ENCODE measurements at places on chromosomes 2 and 18.
A peak's percentile ranks its signal among the peaks of the same experiment; 100 is the strongest.

DNA sequence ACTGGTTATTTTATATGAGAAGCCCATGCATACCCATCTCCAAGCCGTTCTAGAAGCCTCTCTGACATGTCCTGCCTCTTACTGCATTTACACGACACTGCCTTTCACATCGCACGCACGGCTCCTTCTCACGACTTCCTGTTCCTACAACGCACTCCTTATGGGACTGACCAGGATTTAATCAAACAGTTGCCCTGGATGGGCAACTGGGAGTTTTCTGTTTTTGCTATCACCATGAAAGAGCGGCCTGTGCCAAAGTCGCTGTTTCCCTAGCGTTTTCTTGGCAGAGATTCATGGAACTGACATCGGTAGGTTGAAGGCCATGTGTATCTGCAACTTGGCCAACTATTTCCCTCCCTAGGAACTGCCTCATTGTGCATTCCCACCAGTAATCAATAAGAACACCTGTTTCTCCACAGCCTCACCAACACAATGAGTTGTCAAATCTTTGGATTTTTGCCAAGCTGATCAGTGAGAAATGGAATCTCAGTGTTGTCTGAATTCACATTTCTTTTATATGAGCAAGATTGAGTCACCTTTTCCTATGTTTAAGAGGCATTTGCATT, 97.2 kb upstream of the OTOS start:
- DNase-seq = peak; percentile 2

GRCh38 chr2:61416871-61417645, 53.8 kb downstream of the USP34 start:
- DNase-seq = no peak

- no peak for DNase-seq
Measured at GRCh38 chr2:102770506-102770905, 8.7 kb downstream of the TMEM182 start.

- DNase-seq = no peak
Measured at GRCh38 chr18:68954738-68955137, 156.9 kb downstream of the CCDC102B start.

GRCh38 chr2:55038428-55038827, 11.8 kb downstream of the RTN4 start:
- DNase-seq = no peak

- DNase-seq = no peak
Measured at GRCh38 chr2:208297961-208298360, 31.9 kb downstream of the PIKFYVE start.

GRCh38 chr2:130920415-130921163, 83.9 kb downstream of the ARHGEF4 start:
- DNase-seq = peak; percentile 70

DNA sequence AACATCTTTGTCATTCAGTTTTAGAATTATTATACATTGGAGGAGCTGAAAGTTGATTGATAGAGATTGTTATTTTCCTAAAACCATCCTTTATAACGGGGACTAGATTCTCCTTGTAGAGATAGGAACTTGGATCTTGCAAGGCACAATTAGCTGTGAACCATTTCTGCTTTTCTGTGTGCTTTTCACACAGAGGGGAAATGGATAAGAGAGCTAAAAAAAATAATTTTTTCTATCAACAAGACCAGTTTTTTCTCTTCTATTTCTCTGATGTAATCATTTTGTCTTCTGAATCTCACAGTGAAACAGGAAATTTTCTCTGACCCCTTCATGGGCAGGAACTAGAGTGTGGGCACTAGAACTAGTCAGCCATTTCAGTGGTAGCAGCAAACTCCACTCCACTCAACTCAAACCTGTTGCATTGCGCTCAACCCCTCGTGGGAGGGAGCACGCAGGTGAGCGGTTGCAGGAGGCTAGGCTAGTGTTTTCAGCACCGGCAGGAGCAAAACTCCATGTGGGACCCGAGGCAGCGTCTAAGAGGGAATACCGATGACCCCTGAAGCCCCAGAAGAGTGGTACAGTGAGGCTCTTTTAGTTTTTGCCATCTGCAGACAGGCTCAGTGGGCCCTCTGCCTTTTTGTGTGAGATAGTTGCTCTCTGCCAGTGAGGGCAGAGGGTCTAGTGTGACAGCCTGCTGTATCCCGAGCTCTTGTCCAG, 24.0 kb upstream of the SLC39A10 start:
- no peak for DNase-seq

- no peak for DNase-seq
Measured at GRCh38 chr2:64992218-64992617, 3.0 kb downstream of the SLC1A4 start.

DNA sequence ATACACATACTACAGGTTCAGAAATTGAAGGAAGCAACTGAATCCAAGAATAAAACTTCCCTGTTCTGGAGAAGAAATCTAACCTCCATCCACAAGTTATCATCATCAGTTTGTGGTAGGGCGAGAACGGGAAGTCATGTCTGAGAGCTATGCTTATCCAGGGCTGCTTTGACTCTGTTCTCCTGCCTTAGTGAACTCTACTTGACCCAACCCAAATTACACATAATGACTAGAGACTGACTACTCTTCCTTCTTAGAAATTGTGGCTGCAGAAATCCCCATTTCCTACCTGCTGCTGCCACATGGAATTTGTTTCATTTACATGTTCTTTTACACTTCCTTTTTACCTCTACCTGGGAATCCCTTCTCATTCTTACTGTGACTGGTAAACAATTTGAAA, 1102.6 kb upstream of the PIK3C3 start:
- no peak for DNase-seq

- no peak for DNase-seq
Measured at GRCh38 chr2:201228271-201228911, 31.9 kb upstream of the CASP8 start.

DNA sequence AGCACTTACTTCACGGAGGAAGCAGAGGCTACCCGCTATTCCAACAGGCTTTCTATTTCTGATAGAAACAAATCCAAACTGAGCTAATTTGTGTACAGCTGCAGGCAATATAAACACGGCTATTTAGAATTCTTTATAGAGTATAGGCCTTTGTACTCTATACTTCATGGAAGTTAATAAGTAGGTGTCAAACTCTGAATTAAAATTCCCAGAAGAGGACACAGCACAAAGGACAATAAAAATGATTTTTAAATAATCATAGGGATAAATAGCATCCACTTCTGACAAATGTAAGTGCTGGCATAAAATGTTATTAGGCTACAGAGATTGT, 261.5 kb downstream of the AFF3 start:
- DNase-seq = no peak

DNA sequence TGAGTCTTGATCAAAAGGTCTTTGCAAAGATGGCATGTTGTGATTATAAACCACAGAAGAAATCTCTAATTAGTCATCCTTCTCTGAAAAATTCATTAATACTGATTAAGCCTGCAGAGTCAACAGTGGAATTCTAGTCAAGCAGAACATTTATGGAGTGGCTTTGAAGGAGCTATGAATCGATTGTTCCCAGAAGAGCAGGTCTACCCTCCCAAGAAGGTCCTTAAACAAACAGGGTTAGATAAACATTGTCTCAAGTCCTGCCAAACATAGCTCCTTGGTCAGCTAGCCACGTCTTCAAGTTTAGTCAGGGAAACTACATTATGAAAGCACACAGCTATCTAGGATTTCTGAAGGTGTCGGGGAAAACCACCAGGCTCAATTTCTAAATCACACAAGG, 88.9 kb downstream of the ITGA4 start:
- DNase-seq = no peak

DNA sequence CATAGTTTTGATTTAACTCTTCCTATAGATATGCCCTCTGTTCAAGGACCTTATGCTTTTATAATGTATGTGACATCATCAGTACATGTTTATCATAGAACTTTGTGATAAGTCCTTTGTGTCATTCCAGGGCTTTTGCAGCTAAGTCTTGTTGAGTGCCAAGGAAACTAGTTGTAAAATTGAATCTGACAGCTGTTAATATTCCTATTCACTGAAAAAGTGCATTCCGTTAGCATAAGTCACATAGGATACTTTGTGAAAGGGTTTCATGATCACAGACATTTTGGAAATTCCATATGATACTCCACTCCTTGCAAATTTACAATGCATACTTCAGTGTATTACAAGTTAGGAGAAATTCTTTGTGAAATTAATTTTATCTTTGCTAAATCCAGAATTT, 503.4 kb downstream of the CCDC85A start:
- no peak for DNase-seq

GRCh38 chr2:39647104-39647765, 18.5 kb upstream of the TMEM178A start:
- no peak for DNase-seq

DNA sequence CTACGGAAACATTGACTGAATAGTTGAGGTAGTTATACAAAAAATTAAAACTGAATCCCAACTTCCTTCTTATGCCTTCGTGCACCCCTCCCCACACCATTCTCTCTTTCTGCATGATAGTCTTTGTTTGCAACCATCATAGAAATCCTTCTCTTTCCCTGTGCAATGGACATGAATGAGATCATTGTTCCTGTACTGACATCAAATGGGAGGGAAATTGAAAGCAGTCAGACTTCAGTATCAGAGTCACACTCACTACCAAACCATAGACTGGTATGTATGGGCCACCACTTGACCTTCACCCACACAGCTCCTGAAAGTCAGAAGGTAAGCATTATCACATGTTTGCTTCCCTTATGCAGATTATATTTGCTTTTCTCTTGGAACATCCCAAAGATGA, 782.8 kb downstream of the BCL11A start:
- no peak for DNase-seq

DNA sequence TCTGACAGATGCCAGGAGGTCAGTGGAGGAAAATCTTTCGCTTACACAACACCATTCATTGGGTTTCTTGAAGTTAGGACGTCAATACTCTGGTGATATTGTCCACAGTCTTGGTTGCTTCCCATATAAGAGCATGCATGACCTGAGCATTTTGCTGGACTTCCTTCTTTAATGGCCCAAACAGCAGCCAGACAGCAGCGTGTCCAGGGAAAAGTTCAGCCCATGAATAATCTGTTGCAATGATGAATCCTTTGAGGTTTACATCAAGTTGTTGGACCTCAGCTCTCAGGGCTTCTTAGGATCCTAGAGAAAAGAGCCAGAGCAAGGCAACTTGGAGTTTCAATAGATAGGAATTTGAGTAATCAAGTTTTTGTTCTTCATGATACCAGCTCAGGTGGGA, 155.6 kb upstream of the MGAT5 start:
- DNase-seq = no peak

DNA sequence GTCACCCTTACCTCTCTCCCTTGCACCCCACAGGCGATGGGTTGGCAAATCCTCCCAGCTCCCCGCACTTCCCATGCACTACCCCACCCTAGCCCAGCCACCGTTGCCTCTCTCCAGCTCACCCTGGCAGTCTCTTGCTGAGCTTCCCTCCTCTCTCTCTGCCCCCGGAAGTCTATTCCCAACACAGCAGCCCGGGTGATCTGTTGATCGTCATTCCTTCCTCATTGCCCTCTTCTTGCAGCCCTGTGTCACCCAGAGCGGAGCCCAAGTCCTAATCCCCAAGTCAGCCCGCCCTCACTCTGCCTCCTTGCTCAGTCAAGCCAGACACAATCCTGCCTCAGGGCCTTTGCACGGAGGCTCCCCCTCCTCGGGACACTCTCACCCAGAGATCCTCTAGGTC, 55.2 kb downstream of the CIB4 start:
- peak; percentile 11 for DNase-seq

- DNase-seq = no peak
Measured at GRCh38 chr2:229133155-229133772, 137.8 kb downstream of the PID1 start.

- no peak for DNase-seq
Measured at GRCh38 chr2:217075268-217076057, 215.6 kb upstream of the TNP1 start.

GRCh38 chr18:59172664-59173249, 33.1 kb downstream of the SEC11C start:
- no peak for DNase-seq

- DNase-seq = no peak
Measured at GRCh38 chr2:141714496-141714895, 416.3 kb downstream of the LRP1B start.

- no peak for DNase-seq
Measured at GRCh38 chr2:201361078-201361733, 4.1 kb upstream of the FLACC1 start.

- DNase-seq = peak; percentile 47
Measured at GRCh38 chr18:46167971-46168370, 63.8 kb downstream of the HAUS1 start.

DNA sequence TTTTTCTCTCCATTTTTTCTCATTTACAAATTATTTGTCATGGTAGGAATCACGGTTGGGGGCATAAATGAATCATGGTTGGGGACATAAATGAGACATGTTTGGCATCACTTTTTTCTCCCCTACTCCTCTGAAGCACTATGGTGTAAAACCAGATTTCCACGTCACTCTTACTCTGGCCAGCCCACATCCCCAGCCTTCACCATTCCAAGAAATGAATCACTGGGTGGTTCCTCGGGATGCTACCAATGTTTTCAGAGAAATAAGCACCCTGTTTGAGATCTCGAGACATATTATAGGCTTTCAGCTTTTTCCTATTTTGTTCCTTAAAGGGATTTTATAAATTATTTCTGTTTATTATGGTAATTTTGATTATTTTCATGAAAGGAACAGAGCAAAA, 155.0 kb upstream of the SLC8A1 start:
- DNase-seq = no peak

- DNase-seq = no peak
Measured at GRCh38 chr2:45483997-45484396, 127.1 kb downstream of the SRBD1 start.

DNA sequence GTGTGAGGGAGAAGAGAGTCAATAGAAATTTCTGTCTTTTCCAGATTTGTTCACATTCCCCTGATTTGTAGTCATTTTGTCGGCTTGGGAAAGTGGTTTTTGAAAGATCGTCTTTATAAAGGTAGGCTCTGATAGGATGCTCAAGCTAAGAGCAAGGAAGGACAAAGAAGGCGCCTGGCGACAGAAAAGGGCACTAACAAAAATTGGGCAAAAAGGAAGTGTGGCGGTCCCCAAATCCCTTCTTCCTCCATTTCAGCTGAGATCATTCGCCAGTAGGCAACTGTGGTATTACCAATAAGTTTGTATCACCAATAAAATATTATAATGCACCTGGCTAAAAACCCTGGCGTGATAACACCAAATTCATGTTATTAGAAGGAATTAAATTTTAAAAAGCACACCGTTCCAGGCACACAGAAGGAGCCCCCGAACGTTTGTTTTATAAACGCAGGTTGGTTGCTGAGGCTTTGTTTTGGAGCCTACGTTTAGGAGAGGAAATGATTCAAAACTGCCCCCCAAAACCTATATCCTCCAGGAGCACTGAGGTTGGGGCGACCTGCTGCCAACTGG, 756 bp upstream of the PTPN4 start:
- DNase-seq = no peak

- DNase-seq = peak; percentile 40
Measured at GRCh38 chr2:10080536-10081304, 509 bp upstream of the CYS1 start.

DNA sequence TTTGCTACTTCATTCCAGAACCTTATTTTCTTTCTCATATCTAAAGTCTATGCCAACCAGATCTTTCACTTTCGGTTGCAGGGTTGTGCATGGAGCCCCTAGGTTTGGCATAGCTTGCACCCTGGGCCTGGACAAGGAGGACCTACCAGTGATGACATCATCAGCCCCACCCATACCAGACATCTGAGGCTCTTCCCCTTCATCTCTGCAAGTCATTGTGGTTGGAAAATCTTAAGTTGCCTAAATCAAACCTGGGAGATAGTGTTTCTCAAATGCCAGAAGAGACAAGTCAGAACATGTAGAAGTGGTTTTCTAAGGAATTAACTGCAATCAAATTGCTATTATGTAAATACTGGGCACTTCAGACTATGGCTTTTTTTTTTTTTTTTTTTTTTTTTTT, 363.3 kb downstream of the ZNF516 start:
- DNase-seq = no peak

- peak; percentile 43 for DNase-seq
Measured at GRCh38 chr2:196275646-196276352, 104.4 kb upstream of the STK17B start.
